ENCODE measurements at places on chromosomes 7 and 10. TPM values are rescaled to one million over a fixed set of nuclear protein-coding genes. Genes with fewer than 3 reads are reported as not detected.

- DNase-seq, result no peak
Measured at GRCh38 chr7:31763548-31763947, 76.5 kb downstream of the PPP1R17 start.

DNA sequence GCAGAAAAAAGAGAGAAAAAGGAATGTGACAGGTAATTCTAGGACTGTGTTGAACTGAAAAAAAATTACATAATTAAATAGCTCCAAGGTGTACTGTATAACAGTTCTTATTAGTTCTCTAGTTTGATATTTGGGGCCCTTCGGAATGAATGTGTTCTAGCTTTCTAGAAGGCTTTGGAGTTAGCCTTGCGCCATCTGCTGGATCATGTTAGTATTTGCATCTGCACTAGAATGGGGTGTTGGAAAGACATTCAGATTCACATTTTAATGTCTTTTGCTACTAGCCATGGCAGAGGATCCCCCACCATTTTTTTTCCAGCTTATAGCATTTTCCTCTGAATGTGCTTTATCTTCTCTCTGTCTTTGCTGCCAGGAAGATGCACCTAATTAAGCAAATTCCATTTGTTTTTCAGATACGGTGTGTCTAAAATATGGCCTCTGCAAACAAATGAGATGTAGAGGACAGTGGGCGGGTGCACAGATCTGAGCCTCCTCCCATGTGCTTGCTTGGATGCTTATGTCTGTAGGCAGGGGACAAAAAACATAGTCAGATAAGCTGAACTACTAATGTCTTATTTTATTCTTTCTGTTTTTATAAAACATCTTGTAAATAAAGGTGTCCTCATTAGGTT lies 238.5 kb downstream of the PHF14 start:
- peak; percentile 62 for DNase-seq

GRCh38 chr7:142542942-142543341 lies 206.3 kb upstream of the PRSS1 start:
- no peak for DNase-seq

DNA sequence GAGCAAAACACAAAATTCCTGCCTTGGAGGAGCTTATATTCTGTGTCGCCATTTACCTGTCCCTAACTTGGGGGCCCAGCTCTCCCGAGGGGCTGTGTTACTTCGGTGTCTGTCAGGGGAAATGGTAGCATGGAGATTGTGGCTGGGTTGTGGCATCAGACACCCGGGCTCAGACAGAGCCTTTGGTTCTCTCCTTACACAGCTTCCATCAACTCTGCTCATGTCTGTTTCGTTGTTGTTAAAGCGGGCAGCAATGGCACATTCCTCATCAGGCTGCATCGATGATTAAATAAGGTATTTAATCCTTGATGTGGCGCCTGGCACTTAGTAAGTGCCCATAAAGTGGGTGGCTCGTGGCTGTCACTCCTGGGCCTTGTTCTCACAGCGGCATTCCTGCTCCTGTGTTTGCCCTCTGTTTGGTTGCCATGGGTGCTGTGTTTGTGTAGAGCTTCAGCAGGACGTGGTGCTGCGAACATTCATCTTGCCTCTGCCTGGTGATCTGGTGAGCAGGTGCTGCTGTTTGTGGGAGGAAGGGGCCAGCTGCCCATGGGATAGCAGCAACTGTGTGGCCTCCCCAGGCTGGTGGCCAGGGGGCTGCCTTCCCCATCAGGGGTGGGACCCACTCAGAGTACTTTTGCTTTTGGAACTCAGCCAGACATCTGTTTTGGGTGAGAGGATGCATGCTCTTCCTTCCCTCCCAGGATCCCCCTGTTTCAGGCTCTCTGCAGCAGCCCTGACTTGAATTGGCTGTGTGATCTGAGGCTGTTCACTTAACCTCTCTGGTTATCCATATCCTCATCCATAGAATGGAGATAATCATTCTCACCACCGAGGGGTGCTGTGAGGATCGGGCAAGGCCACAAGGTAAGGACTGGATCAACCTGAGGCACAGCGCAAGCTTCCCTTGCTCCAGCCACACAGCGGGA lies 207.2 kb upstream of the SVIL start:
- DNase-seq, result no peak

DNA sequence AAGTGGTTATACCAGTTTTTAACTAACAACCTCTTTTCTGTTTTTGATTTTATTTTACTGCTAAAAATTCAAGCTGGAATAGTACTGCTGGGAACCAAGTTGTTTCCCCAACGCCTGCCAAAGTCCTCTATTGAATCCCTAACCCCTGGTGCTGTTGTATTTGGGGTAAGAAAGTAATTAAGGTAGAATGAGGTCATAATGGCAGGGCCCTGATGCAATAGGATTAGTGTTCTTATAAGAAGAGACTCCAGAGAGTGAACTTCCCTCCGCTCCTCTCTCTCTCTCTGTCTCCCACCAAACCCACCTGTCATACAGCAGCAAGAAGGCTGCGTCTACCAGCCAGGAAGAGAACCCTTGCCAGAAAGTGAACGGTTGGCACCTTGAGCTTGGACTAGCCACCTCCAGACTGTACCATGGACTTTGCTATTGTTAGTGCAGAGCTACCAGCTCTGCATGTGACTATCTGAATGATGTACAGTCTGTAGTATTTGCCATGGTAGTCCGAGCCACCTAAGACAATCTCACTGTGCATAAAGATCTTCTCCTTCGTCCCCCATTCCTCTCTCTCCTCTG lies 86.5 kb upstream of the KLF6 start:
- no peak for DNase-seq

GRCh38 chr10:81725851-81726250 lies 149.1 kb upstream of the NRG3 start:
- no peak for DNase-seq

DNA sequence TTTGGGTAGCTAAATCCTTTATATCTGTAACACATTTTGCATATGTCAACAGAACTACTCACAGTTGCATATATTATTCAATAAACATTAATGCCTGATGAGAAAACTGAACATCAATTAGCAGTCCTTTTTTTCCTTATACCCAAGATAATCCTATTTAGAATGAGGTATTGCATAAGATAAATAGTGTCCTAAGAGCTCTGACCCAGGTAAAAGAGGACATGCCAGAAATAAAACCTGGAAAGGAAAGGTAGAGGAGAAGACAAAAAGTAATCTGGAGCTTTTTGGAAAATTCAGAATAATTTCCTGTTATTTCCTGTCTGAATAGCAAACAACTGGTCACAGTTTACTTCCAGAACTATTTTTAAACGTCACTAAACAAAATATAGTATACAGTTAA lies 204.4 kb downstream of the PLXDC2 start:
- DNase-seq, result no peak

DNA sequence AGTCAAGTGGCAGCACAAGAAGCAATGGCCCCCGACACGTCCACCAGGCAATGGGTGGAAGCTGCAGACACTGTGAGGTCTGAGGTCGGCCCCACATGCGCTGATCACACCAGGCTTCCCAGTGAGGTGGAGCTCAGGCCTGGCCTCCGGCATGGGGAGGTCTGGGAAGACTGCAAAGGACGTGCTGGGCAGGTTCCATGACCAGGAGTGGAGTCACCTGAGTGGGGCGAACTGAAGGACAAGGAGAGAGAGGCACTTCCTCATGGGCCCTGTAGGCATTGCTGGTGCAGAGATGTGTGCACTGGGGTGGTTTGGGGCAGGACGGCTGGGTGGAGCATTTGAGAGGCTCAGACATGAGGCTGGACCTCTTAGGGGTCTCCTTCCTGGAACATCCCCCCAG lies 35.1 kb downstream of the C10orf120 start:
- DNase-seq, result no peak

DNA sequence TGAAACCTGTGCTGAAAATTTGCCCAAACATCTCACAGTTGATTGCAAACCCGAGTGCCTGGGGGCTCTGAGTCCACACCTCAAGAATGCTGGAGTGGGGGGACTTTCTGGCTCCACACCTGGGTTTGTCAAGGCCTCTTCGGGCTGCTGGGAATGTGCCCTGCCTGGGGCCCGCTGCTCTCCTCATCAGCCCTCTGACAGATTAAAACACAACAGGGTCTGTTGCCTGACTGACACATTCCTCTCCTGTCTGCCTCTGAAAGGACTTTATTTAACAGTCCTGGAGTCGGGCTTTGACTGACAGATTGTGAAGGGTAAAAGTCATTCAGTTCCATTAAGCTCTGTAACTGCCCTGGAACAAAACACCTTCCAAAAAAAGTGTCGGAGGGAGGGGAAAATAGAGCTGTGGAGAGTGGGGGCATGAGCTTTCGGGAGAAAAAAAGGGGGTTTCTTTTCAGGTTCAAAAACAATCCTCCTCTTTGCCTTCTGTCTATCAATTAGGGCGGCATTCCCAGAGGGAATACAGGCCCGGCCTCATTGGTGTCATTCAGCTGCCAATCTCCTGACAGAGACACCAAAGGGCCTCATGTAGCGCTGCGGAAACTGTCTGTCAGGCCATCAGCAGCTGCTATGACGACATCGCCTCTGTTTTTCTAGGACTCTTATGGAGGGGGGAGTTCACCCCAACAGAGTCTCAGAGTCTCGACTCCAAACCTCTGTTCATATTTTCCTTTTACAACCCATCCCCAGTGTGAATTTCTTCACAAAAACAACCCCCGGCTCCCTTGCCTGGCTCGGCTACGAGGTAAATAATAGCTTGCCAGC lies 398.8 kb upstream of the NFE2L3 start:
- no peak for DNase-seq

DNA sequence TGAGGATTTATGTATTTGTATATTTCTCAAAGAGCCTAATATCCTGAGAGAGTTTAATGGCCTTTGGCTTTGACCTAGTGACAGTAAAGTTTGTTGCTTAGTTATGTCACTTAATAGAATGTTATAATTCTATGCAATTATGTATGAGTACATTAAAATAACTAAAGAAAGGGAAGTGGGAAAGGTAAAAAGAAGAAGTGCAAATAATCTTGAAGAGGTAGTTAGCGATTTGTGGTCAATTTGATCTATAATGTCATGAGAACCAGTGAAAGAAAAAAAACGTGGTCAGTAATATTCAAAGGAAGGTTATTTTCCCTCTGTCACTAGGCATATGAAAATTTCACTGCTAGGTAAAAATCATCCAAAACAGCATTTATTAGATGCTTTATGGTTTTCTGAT lies 143.4 kb upstream of the LSM8 start:
- DNase-seq, result no peak

The INSYN2A gene
- 3.3 TPM for polyA plus RNA-seq

The MSMB gene
- not detected for polyA plus RNA-seq

The CFAP43 gene
- polyA plus RNA-seq, result 14.6 TPM

The SNCG gene
- 31.4 TPM for polyA plus RNA-seq

The TLX1 gene
- 0.08 TPM for polyA plus RNA-seq
